ENCODE measurements at places on chromosomes 4 and X.

GRCh38 chrX:120781403-120781802 lies 94.3 kb downstream of the CT47B1 start:
- no peak for DNase-seq

DNA sequence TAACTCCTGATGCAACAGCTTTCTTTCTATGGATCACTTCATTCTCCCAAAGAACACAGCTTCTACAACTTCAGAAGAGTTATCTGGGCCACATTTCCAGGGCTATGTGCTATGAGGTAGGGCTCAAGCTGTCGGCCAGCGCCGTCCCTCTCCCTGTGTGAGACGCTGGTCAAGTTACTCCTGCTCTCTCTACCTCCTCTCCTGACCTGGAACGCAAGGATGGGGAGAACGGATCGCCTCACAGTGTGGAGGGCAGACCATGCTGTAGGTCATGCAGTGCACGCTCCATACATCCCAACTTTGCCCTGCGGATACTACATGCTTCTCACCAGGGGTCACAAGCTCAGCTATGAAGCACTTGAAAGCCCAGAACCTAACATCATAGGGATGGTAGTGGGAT lies 42.4 kb downstream of the JAKMIP1 start:
- no peak for DNase-seq

DNA sequence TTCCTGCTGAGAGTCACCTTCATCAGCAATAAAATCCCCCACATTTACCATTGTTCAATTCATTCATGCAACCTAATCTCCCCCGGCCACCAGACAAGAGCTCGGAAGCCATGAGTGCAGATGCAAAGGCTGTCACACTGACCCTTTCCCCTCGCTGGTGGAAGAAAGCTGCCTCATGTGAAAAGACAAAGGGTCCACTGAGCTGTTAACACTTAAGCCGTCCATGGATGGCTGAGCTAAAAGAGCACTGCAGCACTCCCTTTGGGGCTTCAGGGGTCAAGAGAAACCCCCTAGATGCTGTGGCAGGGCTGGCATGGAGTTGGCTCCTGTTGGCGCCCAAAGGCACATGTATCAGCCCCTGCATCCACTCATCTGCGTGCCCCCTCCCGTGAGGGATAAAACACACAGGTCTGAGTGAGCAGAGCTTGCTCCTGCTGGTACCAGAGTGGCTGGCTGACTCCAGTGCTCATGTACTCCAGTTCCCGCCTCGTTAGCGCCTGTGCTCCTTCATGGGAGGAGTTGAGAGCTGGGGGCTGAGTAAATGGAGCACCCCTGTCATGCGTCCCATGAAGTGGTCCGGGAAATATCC lies 216.5 kb downstream of the PDHA2 start:
- DNase-seq, result no peak

DNA sequence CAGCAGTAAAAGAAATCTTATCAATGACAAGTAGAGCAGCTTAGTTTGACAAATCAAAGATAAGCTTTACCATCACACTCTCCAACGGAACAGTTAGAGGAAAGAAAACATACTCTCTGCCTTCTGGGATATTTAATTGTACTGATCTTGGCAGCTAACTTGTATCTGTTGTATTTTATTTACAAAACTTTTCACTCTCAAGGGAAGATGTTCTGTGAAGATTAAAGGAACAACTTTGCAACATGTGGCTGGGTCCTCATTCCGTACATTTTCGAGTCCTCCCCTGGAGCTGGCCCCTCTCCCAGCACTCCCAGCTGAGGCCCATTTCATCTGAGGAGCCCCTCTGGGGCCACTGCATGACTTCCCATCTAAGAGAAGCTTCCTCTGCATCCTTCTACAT lies 74.4 kb downstream of the RPS3A start:
- no peak for DNase-seq

- DNase-seq, result no peak
Measured at GRCh38 chr4:42490015-42490414, 92.7 kb downstream of the SHISA3 start.

GRCh38 chrX:7149411-7149810 lies 1.5 kb upstream of the PUDP start:
- no peak for DNase-seq

Measured in AG04449 (cell line).